Stimulated activated CD8-positive, alpha-beta memory T cell treated with anti-CD3 and anti-CD28 coated beads, Interleukin-15, amount 100 ng/mL, for 24 hours (primary cell): ENCODE measurements at places on chromosomes 5 and 9.

- no peak for DNase-seq
These were observed 21.2 kb upstream of the SARDH start for GRCh38 chr9:133759146-133759900.

DNA sequence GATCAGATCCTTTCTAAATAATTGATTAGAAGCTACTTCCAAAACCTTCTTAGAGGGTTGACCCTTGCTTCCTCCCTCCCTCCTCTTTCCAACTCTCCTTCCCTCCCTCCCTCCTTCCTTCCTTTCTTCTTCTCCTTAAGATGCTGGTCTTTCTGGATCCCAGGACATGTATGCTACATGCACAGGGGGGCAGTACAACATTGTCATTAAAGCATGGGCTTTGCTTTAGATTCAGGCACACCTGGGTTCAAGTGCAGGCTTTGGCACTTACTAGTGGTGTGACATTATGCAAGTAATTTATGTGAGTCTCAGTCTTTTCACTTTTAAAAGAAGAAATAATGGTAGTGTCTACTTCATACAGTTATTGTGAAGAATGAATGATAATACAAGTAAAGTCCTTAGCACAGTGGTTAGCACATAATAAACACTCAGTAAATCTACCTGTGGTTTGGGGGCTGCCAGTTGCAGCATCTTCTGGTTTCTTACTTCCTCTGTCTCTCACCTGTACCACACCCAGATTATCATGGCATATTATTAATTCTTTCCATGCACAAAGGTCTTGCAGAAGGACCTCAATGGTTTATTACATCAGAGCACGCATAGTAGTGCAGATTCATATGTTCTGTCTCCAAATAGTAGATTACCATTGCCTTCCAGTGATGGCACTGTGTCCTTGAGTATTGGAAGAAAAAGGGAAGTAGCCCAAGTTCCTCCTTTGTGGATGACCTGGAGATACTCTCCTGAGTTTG lies 154.1 kb downstream of the ARHGAP26 start:
- no peak for DNase-seq

- no peak for DNase-seq
These were observed 74.3 kb downstream of the MUSK start for GRCh38 chr9:110742741-110743371.

GRCh38 chr9:34139477-34140146 lies 13.1 kb upstream of the DCAF12 start:
- DNase-seq = no peak

- no peak for DNase-seq
These were observed 200.1 kb upstream of the TBC1D2 start for GRCh38 chr9:98455256-98456155.

- DNase-seq = no peak
These were observed 789 bp downstream of the DOK3 start for GRCh38 chr5:177508837-177509236.

- DNase-seq = no peak
These were observed 183.9 kb downstream of the AUH start for GRCh38 chr9:91177661-91178280.

- DNase-seq = no peak
These were observed 273.2 kb upstream of the CDH9 start for GRCh38 chr5:27311544-27311943.

GRCh38 chr9:76558465-76558864 lies 99.5 kb downstream of the GCNT1 start:
- no peak for DNase-seq

DNA sequence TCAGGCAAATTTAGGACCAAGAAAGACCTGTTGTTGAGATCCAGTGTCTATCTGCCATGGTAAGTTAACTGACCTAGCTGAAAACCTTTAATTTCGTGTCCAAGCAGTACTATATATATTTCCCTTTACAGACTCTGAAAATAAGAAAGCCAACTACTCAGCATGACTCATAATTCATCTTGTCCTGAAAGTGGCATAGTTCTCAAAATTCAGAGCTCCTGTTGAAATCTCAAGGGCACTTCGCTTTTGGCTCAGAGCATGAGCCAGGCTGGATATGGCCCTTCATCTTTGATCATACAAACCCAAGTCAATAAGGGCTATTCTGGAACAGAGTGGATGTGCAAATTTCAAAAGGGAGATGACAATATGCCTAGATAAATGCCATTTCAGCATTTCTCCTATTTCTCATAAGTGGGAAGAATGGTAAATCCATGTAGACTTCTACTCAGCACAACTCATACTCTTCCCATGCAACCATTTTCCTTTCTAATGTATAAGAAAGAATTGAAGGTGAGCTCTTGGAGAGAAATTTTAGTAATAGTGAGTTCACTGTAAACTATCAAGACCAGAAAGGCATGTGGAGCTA lies 567.9 kb upstream of the DAB2 start:
- DNase-seq = no peak

DNA sequence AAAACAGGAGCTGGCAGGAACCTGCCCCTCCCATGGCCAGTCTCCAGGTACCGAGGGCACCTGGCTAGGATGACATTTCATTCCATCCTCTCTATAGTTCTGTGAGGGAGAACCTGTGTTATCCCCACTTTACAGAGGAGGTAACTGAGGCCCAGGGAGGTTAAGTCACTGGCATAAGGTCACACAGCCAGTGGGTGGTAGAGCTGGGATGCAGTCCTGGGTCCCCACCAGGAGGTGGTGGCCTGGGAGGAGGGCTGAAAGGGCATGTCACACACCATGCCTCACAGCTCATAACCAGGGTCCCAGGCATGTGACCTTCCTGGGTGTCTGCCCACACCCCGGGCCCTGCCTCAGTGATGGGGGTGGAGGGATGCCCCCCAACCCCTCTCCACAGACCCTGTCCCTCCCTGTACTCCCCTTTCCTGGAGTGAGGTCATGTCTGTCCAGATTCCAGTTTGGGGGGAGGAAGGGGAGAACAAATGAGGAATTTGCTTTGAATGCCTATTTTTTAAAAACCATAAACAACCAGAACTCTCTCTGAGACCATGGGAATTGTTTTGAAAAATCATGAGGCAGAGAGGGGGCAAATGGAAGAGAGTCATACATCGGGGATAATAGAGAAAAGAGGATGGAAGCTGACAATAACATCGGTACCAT lies 77.7 kb upstream of the STXBP1 start:
- DNase-seq = no peak

DNA sequence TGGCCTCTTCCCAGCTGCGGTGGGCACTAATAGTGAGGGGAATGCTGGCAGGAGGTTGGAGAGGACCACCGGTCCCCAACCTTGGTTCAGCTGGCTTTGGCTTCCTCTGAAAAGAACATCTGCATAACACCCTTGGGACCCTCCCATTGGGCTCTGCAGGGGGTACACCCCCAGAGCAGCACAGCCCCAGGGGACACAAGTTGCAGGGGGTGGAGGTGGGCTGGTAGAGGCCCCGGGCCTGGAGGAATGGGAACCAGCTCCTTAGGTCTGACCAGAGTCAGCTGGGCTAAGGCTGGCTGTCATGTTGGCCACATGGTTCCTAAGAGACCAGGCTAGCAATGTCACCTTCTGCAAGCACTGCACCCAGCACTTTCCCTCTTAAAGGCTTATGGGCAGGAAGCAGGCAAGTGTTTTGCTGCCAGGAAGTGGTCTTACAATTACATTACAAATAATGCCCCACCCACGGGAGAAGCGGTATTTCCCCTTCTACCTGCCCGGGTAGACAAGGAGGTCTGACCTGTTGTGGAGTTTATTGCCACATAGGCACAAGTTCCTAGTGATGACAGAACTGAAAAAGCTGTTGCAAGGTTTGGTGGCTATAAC lies 18.1 kb downstream of the GCNT4 start:
- no peak for DNase-seq
